ENCODE measurements at places on chromosomes 2 and 18.

DNA sequence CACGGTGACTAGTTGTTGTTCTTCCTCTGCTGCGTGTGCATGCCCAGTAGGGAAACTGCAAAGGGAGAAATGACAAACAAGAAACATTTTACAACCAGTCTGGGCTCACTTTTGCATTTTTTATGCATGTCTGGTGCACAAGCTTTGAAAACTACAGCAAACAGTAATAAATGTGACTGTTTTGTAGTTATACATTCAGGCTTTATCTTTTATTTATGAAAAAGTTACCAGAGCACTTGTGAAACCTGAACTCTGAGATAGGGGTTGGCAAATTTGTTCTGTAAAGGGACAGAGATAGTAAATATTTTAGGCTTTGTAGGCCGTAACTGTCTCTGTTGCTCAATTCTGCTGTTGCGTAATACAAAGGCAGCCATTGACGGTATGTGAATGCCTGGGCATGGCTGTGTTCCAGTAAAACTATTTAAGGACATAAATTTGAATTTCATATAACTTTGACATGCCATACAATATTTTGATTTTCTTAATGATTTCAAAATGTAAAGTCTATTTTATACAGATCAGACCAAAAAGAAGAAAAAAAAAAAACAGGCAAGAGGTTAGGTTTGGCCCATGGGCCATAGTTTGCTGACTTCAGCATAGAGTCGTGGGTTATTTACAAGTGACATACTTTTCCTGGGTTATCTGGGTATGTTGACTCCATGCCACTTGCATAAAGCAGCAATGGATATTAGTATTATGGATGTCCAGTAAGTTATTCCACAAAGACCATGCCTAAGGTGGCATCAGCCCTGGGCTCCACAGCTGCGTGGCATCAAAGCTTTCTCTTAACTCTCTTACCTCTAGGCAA lies 53.6 kb upstream of the EML6 start:
- peak; percentile 49 for DNase-seq

GRCh38 chr2:148519013-148519412 lies 125.5 kb upstream of the EPC2 start:
- DNase-seq = no peak

DNA sequence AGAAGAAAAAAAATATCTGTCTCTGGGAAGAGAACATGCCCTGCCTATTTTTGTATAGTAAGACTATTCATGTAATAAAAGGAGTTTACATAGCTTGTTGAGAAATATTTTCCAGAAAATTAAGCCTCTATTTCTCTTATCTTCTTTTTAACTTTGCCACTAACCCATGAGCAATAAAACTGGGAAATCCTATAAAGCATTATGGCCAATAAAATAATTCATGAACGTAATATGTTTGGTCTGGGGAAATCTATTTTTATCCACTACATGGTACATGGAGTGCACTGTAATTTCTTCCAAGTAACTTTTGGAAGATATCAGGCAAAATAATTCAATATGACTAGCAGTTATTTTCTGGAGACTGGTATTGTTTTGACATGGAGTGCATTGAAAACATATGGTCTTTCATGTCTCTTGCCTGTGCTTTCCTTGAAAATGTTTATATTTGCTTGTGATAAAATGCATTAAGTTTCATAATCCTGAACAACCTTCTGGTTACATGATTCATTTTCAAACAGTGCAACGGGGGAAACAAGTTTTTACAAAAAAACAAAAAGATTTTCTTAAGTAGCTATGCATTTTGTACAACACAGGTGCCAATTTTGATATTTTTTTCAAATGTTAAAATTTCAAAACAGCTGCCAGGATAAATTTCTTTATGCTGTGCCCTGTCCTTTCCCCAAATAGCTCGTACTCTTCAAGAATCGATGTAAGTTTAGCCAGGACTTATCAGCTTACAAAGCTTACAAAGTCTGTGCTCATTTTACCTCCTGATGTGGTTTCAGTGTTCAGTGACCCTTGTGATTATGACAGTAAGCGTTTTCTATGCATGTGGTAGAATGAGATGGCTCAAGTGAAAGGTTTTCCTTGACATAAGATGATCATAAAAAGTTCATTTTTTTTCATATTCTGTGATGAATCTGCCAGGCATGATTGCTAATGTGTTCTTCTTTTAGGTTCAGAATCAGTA lies 194.5 kb downstream of the UBE2E3 start:
- DNase-seq = no peak

DNA sequence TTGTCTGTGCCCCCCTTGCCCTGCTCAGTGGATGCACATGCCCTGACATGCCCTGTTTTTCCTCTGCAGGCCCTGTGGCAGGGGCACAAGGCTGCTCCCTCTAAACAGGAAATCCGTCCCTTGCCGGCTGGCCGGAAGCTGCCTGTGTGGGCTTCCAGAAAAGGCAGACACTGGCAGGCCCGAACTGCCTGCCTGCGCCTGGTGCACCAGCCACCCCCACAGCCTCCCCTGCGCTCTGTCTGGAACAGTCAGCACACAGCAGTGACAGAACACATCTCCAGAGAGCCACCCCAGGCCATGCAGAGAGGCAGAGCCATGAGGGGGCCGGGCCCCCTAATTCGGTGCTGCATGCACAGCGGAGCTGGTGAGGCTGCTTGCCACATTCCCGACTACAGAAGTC lies 33.5 kb downstream of the LOXHD1 start:
- no peak for DNase-seq

GRCh38 chr18:56391931-56392590 lies 246.3 kb downstream of the TXNL1 start:
- DNase-seq = no peak

- DNase-seq = no peak
These were observed 203.5 kb downstream of the MGAT5 start for GRCh38 chr2:134457353-134457752.

Data from common myeloid progenitor, CD34-positive (primary cell).